H54 (cell line): ENCODE measurements at places on chromosomes 16 and 17.
A peak's percentile ranks its signal among the peaks of the same experiment; 100 is the strongest.

- no peak for DNase-seq
Measured at GRCh38 chr17:27701963-27702362, 71.0 kb downstream of the LGALS9 start.

- no peak for DNase-seq
Measured at GRCh38 chr16:12255473-12255872, 278.9 kb downstream of the SNX29 start.

DNA sequence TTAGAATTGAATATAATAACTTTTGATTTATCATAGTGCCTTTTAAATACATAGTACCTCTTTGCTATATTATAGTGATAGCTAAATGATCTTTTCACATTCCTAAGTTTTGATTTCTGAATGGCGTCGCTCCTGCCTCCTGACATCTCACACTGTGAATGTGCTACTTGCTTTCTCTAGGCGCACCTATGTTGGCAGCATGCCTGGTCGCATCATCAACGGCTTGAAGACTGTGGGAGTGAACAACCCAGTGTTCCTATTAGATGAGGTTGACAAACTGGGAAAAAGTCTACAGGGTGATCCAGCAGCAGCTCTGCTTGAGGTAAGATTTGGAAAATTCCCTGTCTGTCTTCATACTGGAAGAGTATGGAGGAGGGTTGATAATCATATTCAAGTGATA, 29.8 kb upstream of the ABCC11 start:
- no peak for DNase-seq

- no peak for DNase-seq
Measured at GRCh38 chr16:615122-615521, 15.7 kb upstream of the WFIKKN1 start.

DNA sequence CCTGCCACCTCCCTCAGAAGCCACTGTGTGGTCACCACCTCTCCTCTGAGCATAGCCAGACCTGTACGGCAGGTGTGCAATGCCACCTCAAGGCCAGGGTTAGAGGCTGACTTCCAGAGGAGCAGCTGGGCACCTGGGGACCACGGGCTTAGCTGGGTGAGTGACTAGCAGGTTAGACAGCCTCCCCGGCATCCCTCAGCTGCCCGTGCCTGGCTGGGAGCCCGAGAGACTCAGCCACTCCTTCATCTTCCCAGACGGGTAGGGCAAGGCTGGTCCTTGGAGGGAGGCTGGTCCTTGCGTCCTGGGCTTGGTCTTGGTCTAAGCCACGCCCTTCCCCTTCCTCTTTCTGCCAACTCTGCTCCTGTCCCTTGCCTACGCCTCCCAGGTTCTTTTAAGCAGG, 7.8 kb downstream of the CRHR1 start:
- DNase-seq: no peak

DNA sequence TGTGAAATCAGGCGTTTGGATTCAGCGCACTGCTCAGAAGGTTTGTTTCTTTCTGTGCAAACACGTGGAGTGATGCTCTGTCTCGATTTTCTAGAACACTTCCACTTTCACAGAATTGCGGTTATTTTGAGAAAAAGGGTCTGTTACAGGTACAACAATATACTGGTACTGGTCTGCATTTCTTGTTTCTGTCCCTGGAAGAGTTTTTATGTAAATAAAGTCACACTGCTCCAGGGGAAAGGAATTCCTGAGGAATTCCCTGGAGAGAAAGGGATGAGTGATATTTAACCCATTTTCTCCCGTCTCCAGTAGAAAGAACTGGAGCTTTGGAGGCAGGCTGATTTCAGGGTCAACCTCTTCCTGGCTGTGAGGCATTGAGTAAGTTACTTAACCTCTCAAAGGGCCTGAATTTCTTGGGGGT, 16.2 kb upstream of the RMI2 start:
- DNase-seq: no peak

DNA sequence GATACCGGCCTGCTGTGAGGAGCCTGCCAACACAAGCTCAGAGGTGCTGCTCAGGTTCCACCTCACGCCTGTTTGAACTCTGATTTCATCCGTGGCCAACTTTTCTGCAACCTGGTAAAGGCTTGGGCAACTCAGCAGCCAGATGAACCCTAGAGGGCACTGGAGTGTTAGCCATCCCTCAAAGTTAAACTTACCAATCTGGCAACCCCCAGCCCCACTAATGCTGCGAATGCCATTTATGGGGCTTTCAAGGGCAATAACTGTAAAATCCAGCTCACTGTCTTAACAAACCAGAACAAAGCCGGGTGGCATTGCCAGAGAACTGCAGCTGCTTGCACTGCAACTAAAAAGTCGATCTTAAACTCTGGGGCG, 105.5 kb downstream of the AXIN2 start:
- DNase-seq: no peak

DNA sequence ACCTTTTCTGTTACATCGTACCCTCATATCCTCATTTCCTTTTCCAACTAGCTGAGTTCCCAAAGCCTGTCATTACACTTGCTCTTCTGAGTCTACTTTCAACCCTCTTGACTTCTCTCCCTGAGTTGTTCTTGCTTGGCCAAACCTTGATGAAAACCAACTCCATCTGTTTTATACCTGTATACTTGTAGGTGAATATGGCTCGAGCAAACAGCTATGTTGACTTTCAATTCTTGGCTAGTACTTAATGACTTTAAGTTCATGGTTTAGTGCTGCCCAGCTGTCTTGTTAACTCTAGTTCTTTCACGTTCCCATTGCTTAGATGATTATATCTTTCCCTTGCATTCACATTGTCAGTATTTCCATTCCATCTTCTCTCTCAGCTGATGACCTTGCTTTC, 14.8 kb downstream of the TANC2 start:
- no peak for DNase-seq

DNA sequence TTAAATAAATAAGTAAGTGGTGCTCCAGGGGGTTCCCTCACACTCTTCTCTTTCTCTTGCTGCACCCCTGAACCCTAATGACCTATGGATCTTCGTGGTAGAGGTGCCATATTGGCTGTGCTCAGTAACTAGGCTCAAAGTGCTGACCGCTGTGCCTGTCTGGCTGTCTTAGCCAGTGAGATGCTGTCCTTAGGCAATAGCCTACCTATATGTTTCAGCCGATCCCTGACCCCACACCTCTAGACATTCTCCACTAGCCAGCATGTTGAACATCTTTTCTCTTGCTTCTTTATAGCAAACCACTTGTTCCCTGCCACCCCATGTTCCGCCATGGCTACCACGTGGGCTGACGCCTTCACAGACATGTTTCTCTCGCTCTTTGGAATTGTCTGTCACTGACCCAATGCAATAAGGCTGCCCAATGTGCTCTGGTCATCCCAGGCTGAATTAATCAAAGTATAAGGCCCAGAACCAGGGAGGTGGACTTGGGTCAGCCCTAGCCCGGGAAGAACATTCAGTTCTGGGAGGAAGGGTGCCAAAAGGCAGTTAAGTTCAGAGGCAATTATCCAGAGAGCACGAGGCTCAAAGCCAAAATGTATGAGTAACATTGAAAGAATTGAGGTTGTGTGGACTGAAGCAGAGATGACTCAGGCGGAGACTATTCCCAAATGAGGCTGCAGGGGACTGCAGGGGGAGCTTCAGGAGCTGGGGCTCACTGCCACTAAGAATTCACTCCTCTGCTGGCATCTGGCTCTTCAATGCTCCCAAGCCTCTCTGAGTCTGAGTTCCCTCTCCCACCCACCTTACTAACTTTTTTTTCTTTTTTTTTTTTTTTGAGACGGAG, 28.7 kb upstream of the TNRC6A start:
- peak; percentile 87 for DNase-seq

DNA sequence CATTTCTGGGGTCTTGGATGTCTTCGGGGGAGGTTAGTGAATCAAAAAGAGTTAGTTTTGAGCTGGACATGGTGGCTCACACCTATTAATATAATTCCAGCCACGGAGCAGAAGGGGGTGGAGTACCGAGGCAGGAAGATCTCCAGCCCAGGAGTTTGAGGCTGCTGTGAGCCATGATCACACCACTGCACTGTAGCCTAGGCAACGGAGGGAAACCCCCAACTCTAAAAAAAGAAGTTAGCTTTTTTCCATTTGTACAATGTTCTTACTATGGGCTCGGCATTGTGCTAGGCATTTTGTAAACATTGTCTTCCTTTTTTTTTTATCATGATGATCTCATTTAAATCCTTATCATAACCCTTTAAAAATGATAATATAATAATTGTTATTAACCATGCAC, 8.3 kb upstream of the SNF8 start:
- DNase-seq: no peak

DNA sequence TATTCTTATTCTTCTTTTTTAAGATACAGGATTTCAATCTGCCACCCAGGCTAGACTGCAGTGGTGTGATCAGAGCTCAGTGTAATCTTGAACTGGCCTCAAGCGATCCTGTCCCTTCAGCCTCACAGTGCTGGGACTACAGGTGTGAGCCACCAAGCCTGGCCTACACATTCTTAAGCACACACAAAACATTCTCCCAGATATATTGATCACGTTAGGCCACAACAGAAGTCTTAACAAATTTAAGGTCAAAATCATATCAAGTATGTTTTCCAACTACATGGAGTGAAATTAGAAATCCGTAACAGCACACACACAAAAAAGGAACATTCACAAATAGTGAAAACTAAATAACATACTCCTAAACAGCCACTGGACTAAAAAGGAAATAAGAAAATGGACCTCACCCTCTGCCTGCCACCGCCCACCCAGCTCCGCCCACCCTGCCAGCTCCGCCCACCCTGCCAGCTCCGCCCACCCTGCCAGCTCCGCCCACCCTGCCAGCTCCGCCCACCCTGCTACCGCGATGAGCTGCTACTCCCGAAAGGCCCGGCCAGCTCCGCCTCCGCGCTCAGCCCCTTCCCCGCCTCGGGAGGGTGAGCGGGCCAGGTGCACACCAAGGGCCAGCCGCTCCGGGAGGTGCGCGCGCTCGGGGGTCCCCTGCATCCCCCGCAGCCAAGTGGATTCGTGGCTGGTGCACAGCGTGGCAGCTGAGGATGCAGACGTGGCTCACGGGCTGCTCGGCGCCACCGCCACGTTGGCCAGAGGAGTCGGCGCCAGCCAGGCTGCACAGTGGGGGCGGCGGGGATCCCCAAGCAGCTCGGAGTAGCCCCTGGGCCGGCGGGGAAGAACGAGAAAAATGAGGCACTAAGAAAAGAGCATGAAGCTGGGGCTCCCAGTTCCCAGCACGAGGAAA, 41.2 kb downstream of the C16orf87 start:
- peak; percentile 78 for DNase-seq

GRCh38 chr16:50999181-50999580, 151.9 kb downstream of the SALL1 start:
- DNase-seq: no peak

DNA sequence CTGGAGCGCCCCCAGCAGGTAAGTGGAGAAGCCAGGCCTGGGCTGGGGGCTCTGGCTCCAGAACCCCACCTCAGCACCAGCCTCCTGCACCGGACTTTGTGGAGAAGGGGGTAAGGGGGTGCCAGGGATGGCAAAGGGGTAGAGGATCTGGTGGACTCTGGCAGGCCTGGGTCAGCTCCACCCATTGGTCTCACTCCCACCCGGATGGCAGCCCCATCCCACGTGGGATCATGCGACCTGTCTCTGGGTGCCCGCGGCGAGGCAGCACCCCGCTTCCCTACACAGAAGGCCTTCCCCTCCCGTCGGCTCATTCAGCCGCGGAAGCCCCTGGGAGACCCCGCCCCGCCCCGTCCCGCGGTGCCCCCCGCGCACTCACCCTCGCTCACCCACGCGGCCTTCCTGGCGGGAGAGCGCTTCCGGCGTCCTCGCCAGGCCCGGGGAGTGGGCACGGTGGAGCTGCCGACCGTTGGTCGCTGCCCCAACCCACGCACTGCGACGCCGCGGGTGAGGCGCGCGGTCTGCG, 498 bp upstream of the PLEKHG4 start:
- no peak for DNase-seq

GRCh38 chr17:38508954-38509771, 80.9 kb downstream of the ARHGAP23 start:
- peak; percentile 62 for DNase-seq

- peak; percentile 19 for DNase-seq
Measured at GRCh38 chr17:44417553-44417952, 28.1 kb upstream of the ITGA2B start.

DNA sequence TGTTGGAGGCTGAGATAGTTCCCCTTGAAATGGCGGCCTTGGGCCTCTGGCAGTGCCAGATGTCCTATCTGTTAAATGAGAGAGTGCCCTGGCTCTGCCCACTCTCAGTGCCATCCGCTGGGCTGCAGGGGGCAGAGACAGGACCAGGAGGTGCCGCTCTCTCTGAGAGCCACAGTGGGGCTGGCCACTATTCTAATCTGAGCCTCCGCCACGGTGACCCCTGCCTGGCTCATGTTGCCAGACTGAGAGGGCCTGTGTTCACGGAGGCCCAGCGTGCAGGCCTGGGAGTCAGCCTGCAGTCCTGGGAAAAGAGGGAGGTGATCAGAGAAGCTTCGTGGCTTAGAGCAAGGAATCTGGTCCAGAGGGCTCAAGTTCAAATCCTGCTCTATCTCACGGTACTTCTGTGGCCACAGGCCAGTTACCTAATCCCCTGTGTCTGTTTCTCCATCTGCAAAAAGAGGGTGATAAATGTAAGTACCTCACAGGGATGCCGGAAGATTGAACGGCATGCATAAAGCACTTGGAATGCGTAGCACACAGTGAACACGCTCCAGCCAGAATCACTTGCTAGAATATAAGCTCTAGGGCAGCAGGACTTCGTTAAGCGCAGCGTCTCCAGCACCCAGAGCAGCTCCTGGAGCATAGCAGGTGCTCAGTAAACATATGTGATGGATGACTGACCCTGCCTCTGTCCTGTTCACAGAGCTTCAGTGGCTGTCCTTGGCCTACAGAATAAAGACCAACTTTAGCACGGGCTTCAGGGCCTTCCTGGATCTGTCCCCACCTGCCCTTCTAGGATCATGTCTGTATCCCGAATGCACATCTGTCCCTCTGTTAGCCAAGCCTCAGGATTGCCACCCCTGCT, 6.3 kb downstream of the ATP2A3 start:
- no peak for DNase-seq

DNA sequence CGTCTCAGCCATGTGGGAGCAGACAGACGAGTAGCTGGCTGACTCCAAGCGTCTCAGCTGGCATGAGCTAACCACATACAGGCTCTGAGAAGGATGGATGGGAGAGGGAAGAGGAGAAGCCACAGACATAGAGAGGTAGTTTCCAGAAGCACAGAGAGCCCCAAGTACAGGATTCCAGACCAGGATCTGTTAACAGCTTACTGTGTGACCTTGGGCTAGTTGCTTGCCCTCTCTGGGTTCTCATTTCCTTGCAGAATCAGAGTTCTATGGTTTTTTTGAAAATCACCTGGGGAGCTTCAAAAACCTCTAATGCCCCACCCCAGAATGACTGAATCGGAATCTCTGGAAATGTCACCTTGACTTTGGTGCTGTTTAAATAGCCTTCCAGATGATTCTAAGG, 60.2 kb downstream of the ABCC6 start:
- no peak for DNase-seq

GRCh38 chr16:68884401-68884800, 41.1 kb downstream of the TANGO6 start:
- DNase-seq: no peak

GRCh38 chr17:3815925-3816324, 14.9 kb upstream of the ITGAE start:
- DNase-seq: no peak

DNA sequence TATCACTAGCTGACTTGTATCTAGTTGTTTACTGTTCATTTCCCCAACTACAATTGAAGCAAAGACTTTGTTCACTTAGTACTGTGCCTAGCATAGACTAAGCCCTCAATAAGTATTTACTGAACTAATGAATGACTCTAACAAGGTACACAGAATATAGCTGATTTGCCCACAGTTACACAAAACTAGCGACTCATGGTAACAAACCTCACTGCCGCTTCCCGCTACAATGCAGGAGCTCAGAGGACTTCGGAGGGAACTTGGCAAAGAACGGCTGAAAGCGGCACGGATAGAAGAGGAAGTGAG, 524 bp downstream of the EFTUD2 start:
- DNase-seq: no peak
